ENCODE measurements at places on chromosomes 13 and 19.

- DNase-seq: no peak
These were observed 38.5 kb upstream of the FGF14 start for GRCh38 chr13:102440259-102440936.

DNA sequence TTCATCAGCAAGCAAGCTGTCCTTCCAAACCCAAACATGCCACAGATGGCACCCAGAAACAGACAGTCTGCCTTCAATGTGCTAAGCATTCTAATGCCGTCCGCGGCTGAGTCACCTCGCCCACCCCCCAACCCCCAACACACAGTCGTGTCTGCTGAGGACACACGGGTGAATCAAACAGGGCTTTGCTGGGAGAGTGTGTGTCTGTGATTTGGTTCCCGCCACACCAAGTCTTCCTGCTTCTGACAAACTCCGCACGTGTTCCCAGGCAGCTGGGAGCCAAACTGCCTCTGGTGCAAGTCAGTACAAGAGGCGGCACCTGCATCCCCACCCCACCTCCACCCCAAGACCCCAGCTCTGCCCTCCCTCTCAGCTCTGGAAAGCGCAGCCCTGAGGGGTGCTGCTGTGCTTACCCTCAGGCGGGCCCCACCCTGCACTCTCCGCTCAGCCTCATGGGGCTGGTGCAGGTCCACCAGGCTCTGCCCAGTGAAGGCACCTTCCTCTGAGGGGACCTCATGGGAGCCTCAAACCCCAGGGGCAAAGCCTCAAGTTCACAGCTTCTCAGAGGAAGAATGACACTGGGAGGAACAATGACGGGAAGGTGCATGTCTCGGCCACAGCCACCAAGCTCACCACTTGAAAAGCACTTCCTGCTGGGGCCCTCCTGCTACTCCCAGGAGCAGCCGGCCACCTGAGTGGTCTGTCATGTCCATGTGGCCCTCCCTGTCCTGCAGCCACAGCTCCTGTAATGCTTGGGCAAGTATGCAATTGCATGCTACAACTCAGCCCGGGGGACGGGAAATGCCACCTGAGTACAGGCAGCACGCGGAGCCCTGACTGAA is 15.0 kb upstream of the SLC35E1 start:
- DNase-seq: no peak

DNA sequence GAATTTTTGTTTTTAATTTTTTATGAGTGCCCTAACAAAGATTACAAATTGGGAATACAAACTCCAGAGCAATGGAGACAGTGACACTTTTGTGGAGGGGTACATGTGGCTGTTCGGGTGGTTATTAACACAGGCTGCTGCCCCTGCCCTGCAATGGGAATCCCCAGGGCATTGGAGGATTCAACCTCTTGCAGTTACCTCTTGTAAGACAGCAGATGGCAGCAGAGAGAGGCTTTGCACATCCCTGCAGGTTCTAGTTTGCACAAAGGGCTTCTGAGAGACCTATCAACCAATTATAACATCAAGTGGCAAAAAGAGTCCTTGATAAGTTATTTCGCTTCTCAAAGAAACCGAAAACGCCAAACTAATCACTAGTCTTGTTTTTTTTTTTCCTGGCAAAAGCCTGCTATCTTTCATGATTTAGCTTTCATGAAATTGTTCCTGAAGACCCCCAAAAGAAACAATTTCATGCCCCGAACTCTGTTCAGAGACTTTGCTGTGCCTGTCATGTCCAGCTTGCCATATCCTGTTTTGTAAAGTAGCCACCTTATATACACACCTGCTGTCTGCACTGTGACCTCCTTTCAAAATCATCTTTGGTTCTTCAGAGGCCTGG is 10.4 kb downstream of the GJB2 start:
- DNase-seq: no peak

DNA sequence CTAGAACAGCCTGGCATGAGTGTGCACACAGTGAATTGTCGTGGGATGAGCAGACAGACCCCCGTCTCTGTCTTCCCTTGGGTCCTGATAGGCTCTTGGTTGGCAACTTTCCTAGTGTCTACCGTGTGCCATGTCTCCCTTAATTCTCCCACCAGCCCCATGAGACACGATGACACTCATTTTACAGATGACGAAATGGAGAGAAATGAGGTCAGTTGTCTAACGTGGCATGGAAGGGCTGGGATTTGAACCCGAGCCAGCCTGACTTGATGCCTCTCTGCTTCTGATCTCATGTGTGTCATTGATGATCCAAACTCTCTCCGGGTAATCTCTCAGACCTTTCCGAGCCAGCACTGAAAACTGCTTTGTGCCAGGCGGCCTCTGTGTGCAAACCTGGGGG is 8.4 kb upstream of the KLK14 start:
- DNase-seq: no peak

Data from HS-27A (cell line).